ENCODE measurements at places on chromosomes 13 and 19.

- no peak for DNase-seq
Measured at GRCh38 chr13:24257497-24257896, 51.9 kb upstream of the C1QTNF9 start.

DNA sequence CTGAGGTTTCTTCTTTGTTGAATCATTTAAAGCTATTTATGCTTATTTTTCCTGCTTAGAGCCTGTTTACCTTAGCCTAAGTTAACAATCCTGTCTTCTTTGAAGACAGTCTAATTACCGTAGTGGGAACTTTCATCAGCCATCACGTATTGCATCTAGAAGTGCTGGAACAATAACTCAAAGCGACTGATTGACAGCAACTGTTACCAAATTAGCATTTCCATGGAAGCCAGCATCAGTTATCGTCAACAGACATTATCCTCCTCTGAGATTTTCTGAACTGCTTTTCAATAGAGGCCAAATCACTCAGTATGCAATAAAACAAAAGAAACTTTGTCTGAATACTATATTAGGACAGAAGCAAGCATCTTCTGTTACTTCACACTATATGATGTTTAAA is 433.3 kb upstream of the SLITRK1 start:
- no peak for DNase-seq

DNA sequence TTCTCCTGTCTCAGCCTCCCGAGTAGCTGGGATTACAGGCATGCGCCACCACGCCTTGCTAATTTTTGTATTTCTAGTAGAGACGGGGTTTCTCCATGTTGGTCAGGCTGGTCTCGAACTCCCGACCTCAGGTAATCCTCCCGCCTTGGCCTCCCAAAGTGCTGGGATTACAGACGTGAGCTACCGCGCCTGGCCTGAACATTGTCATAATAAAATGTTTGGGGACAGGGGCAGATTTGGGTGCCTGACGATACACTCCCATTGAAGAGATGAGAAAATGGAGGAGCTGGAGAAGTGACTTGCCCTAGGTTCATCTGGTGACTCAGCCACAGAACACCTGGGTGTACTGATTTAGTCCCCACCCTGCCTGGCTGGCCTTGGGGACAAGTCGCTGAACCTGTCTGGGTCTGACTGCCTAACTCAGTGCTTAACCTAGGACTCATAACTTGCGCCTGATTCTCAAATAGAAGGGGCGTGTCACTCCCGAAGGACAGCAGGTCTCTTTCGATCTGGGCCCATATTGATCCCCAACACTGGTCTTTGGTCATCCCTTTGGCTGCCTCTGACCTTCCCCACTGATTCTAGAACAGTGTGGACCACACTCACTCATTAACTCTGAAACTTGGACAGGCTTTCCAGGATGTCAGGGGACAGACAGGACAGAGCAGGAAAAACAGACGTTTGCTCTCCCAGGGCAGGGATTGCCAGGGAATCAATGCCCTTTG is 7.6 kb upstream of the BICRA start:
- no peak for DNase-seq

DNA sequence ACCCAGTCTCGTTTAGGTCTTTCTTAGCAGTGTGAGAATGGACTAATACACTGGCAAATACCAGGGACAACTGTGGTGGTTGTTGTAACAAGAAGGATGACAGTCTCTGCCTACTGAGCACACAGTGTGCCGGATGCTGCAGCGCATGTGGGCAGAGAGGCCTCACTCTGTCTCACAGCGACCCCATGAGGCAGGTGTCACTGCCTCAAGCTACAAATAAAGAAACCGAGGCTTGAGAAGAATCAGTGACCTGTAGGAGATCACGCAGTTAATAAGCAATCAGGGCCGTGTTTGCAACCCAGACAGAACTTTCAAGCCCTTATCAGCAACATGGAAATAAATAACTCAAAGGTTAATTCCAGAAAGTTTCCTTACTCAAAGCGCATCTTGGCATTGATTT is 40.5 kb upstream of the GAS6 start:
- DNase-seq = no peak

GRCh38 chr19:20482721-20483120 is 82.9 kb downstream of the ZNF737 start:
- no peak for DNase-seq

DNA sequence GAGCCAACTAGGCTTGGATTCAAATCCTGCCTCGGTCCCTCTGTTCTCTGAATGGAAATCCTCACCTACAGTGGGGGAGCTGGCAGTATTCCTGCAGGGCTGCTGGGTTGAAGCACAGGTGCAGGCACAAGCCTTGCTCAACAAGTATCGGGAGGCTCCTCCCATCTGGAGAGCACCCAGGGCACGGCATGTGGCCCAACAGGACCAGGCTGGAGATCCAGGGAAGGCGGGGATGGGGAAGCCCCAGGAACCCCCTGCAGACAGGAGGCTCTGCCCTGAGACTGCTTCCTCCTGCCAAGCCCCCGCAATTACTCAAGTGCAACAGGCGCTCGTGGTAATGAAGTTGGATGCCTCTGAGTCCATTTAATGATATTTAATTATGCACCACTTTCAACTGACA is 128.0 kb upstream of the VSTM2B start:
- no peak for DNase-seq

DNA sequence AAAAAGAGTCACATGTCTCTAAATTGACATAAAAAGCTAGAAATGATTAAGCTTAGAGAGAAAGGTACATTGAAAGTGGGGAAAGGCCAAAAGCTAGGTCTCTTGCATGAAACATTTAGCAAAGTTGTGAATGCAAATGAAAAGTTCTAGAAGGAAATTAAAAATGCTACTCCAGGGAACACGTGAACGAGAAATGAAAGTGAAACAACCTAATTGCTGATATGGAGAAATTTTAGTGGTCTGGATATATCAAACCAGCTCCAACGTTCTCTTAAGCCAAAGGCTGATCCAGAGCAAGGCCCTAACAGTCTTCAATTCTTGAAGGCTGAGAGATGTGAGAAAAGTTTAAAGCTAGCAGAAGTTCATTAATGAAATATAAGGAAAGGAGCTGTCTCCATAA is 419.8 kb downstream of the SLITRK6 start:
- no peak for DNase-seq

DNA sequence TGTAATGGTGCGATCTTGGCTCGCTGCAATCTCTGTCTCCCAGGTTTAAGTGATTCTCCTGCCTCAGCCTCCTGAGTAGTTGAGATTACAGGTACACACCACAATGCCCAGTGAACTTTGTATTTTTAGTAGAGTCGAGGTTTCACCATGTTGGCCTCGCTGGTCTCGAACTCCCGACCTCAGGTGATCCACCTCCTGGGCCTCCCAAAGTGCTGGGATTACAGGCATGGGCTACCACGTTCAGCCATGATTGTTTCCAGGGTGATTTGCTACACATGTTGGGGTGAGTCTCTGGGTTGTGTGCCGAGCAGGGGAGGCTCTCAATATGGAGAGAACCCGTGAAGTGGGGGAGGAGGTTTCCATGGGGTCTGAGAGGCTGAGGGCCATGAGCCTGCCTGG is 24.8 kb upstream of the CEACAM21 start:
- no peak for DNase-seq

Measured in GM13976 (cell line).